ENCODE measurements at places on chromosomes 6 and 20. TPM values are rescaled to one million over a fixed set of nuclear protein-coding genes. Genes with fewer than 3 reads are reported as not detected.
A peak's percentile ranks its signal among the peaks of the same experiment; 100 is the strongest.

The GNAS-AS1 gene
- 0.80 TPM for total RNA-seq

The PNPLA1 gene
- not detected for total RNA-seq

The PBOV1 gene
- not detected for total RNA-seq

The MYLK2 gene
- 0.55 TPM for total RNA-seq

The RNF39 gene
- total RNA-seq = not detected

The NINL gene
- 3.8 TPM for total RNA-seq

The SMIM26 gene
- 84.9 TPM for total RNA-seq

The MOG gene
- 1.7 TPM for total RNA-seq

The TRAPPC3L gene
- 0.24 TPM for total RNA-seq

The SAMD5 gene
- total RNA-seq = 1.6 TPM

The GJA1 gene
- 160 TPM for total RNA-seq

The KIFC1 gene
- total RNA-seq = 0.31 TPM

The BEND3 gene
- 1.1 TPM for total RNA-seq

GRCh38 chr6:137829641-137830083 lies 37.4 kb upstream of the TNFAIP3 start:
- no peak for DNase-seq

DNA sequence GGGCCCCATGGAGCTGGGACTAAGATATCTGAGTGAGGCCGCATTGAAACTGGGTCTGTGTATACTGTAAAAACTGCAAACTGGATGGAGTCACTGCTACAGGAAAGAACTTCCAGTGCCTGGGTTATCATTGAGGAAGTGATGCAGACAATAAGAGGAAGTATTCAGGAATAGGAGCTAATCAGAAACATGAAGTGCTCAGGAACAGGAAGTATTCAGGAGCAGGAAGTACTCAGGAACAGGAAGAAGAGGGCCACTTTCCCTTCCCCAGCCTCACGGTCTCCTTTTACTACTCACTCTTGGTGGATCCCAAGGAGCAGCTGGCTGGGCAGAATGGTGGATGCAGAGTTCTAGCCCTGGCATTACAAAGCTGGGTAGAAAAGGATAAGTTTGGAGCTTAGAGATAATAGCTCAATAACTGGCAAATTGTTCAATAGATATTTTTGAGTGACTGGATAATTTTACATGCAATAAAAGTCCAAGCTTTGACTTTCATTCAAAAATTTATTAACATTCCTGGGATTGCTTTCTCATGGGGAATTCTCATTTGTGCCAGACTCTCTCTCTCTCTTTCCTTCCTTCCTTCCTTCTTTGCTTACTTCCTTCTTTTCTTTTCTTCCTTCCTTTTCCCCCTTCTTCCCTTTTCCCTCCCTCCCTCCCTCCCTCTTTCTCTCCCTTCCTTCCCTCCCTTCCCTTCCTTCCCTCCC lies 82.2 kb upstream of the PAX1 start:
- DNase-seq = no peak

GRCh38 chr6:39426073-39426456 lies 103.6 kb upstream of the KCNK16 start:
- DNase-seq = no peak

DNA sequence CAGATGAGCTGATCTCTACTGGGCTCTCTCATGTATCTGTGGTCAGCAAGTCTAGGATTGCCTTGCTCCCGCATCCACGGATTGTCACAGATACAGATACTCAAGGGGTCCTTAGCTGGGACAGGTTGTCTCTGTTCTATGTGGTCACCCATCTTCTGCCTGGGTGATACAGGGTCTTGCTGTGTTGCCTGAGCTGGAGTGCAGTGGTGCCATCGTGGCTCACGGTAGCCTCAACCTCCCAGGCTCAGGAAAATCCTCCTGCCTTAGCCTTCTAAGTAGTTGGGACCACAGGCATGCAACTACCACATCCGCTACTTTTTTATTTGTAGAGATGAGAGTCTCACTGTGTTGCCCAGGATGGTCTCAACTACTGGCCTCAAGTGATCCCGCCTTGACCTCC lies 72.5 kb upstream of the ZNF217 start:
- DNase-seq = no peak

GRCh38 chr6:36936824-36937223 lies 17.7 kb upstream of the PI16 start:
- DNase-seq = no peak

- DNase-seq = no peak
Observed at GRCh38 chr20:3010985-3011723, 32.3 kb upstream of the GNRH2 start.

GRCh38 chr20:11740975-11741374 lies 176.7 kb upstream of the BTBD3 start:
- no peak for DNase-seq

DNA sequence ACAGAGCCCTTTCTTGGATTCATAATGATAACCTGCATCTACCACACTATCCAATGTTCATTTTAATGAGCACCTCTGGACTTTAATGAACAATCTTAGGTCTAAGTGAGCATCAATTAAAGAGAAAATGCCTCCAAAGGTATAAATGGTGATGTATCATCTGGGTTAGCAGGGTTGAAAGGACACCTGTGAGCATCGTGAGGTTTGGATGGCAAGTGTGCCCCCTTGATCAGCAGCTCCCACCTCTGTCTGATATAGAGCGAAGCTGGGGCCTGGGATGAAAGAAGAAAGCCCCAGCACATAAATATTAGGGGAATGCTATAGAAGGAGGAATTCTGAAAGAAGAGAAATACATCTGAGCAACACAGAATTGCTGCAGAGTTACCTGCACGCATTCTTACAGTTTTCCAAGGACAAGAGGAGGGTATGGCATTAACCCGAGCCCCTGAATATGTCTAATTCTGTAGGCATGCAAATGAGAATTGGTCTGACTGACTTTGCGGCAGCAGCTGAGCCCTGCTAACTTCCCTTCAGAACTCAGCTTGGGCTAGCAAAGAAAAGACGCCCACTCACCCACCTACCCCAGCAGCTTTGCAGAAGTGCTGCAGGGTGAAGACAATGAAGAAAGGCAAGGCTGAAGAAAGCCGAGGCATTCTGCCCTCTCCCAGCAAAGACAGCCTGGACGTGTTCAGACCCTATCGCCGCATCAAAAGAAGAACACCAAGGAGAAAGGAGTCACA lies 136.2 kb downstream of the GMPR start:
- DNase-seq = no peak

GRCh38 chr6:155201461-155202226 lies 62.2 kb upstream of the CLDN20 start:
- no peak for DNase-seq

- DNase-seq = no peak
Observed at GRCh38 chr20:35496481-35496880, 33.0 kb downstream of the C20orf173 start.

DNA sequence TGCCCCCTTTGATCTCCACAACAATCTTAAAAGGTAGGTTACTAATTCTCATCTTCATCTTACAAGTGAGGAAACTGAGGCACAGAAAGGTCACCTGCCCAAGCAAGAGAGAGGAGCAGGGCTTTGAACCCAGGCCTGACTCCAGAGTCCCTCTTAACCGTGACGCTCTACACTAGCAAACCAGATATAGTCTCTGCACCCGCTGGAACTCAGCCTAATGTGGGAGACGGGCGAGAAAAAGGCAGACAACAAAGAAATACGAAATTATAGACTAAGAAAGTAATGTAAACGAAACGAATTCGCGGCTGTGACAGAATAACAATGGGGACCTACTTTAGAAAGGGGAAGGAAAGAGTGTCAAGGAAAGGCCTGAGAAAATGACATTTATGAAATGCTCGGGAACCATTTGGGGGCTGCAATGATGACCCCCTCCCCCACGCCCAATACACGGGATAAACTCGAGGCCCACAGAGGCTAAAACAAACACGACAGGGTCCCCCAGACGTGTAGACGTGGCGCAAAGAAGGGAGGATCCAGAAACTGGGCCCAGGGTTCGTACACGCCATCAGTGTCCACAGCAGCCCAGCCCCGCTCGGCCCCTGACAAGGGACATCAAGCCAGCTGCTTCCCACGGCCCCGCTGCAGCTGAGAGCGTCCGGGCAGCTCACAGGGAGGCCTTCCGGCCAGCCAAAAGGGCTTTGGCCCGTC lies 637 bp downstream of the TRPC4AP start:
- DNase-seq = peak; percentile 82

DNA sequence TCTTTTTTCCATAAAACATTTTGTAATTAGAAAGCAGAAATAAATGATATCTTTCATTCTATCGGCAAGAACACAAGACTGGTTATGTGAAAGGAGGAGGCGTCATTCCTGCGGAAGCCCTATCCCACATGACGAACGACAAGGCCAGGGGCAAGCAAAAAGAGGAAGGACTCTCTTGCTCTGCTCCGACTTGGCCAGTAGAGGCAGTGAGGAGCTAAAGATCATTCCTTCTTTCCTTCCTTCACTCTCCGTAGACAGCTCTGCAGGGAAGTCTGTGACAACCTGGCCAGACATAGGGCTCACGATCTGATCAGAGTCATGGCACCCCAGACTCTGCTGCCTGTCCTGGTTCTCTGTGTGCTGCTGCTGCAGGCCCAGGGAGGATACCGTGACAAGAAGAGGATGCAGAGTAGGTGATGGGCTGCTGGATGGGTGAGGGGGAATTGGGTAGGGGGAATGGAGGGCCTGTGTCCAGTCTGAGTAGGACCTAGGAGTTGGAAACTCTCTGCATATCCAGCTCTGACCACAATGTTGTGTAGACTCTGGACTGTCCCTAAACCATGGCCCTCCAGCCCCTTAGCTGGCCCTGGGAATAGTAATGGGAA lies at the start of gene WFDC10A:
Gene WFDC10A (plus strand): TSS at position 244 of the 605 bp plus-strand sequence. CDS start 75 bp downstream, at position 319.
- no peak for DNase-seq

- DNase-seq = no peak
Observed at GRCh38 chr6:25619217-25619616, 32.8 kb upstream of the SCGN start.

- DNase-seq = no peak
Observed at GRCh38 chr6:161394437-161394836, 120.6 kb upstream of the AGPAT4 start.

- DNase-seq = no peak
Observed at GRCh38 chr6:157224178-157224950, 99.0 kb downstream of the TMEM242 start.

GRCh38 chr6:95186710-95187109 lies 390.6 kb upstream of the MANEA start:
- DNase-seq = no peak

GRCh38 chr6:105270511-105270910 lies 90.7 kb upstream of the POPDC3 start:
- no peak for DNase-seq

GRCh38 chr6:40996591-40997233 lies 42.3 kb downstream of the UNC5CL start:
- no peak for DNase-seq

DNA sequence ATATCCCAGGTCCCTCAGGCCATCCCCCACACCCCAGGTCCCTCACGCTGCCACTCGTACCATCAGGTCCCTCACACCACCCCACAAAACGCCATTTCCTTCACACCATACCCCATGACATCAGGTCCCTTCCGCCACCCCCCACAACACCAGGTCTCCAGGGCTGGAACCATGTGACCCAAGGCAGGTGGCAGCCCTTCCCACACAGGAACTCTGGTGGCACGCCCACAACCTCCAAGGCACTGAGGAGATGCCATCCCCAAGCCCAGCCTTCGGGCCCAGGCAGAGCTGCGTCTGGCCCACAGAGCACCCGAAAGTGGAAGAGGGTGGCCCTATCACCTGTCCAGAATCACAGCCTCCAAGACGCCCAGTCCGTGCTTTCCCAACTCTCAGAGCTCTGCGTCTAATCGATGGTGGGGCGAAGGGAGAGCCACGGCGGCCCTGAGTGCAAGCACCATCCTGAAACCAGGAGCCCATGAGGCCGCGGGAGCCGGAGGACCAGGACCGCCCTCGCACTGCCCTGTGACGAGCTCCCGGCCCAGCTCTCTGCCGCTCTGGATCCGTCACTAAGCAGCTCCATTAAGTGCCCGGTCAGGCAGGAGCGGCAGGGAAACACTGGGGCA lies 12.7 kb downstream of the TAF4 start:
- DNase-seq = no peak

DNA sequence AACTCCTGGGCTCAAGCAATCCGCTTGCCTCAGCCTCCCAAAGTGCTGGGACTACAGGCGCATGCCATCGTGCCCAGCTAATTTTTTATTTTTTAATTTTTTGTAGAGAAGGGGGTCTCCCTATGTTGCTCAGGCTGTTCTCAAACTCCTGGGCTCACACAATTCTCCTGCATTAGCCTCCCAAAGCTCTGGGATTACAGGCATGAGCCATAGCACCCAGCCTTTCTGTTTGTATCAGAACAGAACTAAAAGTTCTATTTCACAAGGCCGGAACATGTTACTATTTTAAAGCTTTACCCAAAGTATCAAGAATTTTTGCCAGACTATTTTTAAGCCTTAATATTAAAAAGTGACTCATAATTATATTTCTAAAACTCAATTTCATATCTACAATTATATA lies 42.4 kb downstream of the NDRG3 start:
- DNase-seq = no peak

- DNase-seq = no peak
Observed at GRCh38 chr6:38346291-38347079, 293.2 kb downstream of the BTBD9 start.

DNA sequence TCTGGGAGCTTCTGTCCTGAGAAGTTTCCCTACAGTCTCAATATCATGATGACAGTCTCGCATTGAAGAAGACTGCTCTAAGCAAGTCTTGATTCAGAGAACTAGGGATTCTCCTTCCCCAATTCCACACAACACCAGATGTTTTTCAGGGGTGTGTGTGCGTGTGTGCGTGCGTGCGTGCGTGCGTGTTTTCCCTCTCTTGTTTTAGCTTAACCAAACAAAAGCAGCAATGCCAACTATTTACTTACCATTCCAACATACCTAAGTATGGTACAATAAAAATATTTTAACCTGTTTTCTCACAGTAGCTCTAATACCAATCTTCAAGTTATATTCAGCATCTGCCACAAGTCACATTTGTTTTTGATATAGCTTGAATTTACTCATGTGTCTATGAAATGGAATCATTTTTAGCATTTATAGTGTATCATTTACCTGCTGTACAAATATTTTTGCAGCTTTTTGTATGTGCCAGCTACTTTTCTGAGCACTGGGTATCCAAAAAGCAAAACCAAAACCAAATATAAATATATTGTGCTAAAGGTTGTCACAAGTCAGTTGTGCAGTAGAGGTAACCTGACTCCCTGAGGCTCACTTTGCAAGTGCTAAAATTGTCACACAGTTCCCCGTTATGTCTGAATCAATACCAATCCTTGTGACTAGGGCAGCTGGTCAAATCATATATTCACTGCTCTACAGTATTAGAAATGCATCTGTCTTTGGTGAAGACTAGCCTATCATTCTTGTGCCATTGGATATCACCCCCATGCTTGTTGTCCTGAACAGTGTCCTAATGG lies 21.7 kb upstream of the MYLIP start:
- no peak for DNase-seq

GRCh38 chr20:36275011-36275410 lies 31.1 kb upstream of the DLGAP4 start:
- no peak for DNase-seq

DNA sequence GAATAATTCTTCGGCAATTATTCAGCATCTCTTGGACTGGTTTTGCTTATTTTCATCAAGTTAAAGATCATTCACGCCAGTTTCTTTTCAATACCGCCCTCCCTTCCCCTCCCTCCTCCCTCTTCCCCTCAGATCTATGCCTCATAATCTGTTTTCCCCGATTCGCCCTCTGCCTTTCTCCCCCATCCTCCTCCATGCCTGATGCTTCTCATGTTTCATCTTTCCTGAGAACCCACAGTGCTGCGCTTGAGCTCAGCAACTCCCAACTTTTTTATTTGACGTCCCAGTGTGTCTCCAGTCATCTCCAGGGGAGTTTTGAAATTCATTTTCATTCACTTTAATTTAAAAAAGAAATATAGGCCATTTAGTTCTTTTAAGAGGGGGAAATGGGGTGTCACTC lies 142.7 kb downstream of the PTPRT start:
- no peak for DNase-seq

- DNase-seq = no peak
Observed at GRCh38 chr20:50108556-50109235, 4.3 kb downstream of the UBE2V1 start.

Data from left cardiac atrium (tissue), 4 donors.